ENCODE measurements at places on chromosomes 7 and 10.

- no peak for DNase-seq
Observed at GRCh38 chr10:77036993-77037734, 600.4 kb downstream of the KCNMA1 start.

DNA sequence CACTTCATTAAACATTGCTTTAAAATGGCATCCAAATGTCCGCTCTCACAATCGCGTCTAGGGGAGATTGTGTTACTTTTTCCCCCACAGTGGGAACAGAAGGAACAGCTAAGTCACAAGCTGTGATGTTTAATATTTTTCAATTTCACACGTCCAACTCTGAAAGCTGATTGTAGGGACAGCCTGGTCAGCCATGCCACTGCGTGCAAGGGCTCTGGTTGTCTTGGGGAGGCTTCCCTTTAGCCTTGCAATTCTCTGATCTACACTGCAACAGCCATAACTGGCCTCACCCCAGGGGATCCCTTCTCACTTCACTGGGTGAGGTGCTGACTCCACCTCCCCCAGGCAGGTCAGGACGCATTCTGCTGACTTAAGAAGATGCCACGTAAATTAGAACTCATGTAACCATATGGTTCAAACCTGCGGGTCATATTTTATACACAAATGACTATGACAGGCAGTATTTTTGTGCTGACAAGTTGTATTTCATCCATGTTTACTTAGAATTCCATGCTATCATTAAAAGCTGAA, 425.2 kb upstream of the NFE2L3 start:
- no peak for DNase-seq

DNA sequence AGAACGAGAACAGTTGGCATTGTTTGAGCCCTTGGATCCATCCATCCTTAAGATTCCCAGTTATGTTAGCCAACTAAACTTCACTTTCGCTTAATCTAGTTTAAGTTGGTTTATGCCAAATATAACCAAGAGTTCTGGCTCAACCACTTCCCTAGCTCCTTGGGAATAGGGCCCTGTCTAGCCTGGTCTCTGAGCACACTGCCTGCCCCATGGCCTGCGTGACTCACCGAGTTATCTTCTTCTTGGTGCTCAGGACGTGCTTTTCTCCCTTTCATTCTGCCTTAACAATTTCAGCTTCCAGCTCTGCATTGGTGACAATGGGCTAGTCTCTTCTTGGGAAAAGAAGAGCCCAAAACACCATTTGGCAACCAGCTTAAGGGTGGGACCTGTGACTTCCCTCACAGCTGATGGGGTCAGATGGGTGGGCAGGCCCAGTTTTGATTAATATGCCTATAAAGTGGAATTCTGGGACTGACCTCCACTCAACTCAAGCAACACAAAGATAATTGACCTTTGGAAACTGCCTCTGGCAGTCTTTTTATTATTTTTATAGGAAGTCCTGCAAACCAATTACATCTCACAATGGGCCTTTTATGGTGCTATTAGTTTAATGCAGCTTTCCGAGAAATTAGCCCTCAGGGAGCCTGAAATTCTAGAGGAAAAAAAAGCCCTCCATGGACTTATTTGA, 126.4 kb downstream of the CFAP58 start:
- peak; percentile 34 for DNase-seq

DNA sequence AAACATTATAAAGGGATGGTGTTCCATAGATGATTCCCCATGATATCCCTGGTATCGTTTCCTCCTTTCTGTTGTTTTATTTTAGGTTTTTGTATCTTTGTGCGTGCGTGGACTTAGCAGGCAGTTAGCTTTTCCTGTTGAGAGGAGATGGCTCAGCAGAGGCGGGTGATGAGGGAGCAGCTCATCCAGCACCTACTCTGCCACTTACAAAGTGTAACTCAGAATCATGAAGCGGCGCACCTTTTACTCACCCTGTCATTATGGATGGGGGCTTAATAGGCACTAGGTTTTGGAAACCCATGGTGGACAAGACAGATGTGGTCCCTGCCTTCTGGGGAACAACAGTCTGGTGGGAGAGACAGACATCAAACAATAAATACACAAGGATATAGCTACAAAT, 17.1 kb downstream of the FAM241B start:
- DNase-seq: no peak

DNA sequence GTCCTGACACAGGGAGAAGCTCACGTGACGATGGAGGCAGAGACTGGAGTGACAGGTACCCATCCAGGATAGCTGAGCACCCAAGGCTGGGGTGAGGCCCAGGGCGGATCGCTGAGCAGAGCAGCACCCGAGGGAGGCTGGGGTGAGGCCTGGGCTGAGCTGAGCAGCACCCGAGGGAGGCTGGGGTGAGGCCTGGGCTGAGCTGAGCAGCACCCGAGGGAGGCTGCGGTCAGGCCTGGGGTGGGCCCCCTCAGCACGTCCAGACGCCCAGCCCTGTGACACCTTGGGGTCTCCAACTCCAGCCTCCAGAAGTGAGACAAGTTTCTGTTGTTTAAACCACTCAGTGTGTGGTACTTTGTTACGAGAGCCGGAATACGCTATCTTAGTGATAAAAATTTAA, 236.3 kb downstream of the ZMYND11 start:
- no peak for DNase-seq

DNA sequence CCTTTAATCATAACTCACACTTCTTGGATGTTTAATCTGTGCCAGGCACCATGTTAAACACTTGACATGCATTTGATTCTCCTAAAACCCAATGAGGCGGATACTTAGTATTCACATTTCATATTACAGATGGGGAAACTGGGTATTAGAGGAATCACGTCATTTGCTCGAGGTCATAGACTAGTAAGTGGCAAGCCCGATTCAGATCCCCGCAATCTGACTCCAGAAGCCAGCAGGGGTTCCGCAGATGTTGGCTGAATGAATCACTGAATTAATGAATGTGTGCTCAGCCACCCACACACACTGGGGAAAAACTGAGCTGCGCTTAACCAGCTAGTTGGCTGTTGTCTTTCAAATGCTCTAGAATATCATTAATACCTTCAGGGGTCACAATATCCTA, 22.5 kb upstream of the ENO4 start:
- no peak for DNase-seq

DNA sequence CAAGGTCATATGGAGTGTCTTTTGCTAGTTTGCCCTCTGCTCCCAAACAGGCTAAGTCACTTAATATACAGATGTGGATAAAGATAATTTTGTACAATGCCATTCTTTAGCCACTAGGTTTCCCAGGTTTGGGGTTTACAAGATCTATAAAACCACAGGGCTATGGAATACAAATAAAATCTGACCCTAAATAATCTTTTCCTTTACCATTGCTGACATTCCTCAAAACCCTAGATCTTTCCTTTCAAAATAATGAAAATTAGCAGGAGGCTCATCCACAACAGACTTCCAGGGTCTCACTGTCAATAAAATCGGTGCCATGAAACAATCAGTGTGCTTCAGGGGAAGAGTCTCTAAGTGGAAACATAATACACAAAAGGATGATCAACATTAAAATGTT, 148.4 kb downstream of the CPEB3 start:
- no peak for DNase-seq

Data from T1000 (cell line).